ENCODE measurements at places on chromosomes 12 and 14.

DNA sequence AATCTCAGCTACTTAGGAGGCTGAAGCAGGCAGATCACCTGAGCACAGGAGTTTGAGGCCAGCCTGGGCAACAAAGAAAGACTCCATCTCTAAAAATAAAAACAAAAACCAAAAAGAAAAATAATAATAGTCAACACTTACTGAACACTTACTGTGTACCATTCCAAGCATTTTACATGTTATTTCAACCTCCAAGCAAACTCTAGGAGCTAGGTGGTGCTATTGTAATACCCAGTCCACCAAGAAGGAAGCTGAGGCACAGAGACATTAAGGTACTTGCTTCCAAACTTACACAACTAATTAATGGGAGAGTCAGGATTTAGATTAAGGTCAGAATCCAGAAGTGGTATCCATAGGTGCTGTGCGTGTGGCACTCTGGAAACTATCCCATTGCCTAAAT is 13.7 kb upstream of the OR6J1 start:
- DNase-seq, result no peak

DNA sequence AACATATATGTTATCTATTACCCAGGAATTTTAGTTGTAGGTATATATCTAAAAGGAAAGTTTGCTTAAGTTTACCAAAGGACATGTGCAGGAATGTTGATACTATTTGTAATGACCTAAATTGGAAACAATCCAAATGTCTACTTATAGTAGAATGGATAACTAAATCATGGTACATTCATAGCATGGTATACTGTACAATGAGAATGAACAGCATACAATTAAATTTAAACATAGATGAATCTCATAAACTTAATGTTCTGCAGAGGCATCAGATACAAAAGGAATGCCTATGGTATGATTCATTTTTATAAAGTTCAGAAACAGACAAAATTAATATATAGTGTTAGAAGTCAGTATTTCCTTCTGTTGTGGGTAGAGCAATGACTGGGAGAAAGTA is 135.4 kb downstream of the GPHN start:
- no peak for DNase-seq

GRCh38 chr14:106875503-106875902 is 1349.1 kb downstream of the TMEM121 start:
- DNase-seq, result no peak

- no peak for DNase-seq
Measured at GRCh38 chr12:64383675-64384074, 6.9 kb downstream of the C12orf56 start.

DNA sequence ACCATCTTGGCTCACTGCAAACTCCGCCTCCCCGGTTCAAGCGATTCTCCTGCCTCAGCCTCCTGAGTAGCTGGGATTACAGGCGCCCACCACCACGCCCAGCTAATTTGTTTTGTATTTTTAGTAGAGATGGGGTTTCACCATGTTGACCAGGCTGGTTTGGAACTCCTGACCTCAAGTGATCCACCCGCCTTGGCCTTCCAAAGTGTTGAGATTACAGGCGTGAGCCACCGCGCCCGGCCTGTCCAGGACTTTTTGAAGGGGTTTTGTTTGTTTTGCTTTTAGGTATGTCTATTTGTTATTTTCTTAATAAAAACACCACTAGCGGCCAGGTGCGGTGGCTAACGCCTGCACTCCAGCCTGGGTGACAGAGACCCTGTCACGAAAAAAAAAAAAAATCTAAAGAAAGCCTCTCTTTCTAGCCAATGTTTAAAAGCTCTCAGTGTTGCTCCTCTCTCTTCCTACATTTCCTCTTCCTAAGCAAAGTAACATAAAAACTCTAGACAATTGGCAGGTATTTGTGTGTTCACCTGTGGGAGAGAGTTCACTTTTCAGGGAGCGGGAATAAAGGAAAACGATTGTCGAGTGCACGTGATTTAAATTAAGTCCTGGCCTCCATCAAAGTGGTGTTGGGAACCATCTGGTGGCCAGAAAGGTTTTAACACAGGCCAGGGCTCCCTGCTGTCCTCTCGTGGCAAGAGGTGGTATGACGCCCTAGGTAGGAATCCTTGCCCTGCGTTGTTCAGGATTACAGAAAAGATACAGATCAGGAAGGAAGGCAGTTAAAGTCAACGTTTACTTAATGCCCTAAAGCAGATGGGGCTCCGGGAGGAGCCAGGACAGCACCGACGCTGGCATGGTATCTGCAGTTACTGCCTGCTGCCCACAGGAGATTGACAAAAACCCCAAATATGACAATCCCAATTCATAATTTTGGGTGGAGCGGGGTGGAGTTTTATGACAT is 36.2 kb upstream of the ATP23 start:
- DNase-seq, result peak; percentile 69

GRCh38 chr14:60656686-60657455 is 7.6 kb upstream of the SIX1 start:
- DNase-seq, result no peak

DNA sequence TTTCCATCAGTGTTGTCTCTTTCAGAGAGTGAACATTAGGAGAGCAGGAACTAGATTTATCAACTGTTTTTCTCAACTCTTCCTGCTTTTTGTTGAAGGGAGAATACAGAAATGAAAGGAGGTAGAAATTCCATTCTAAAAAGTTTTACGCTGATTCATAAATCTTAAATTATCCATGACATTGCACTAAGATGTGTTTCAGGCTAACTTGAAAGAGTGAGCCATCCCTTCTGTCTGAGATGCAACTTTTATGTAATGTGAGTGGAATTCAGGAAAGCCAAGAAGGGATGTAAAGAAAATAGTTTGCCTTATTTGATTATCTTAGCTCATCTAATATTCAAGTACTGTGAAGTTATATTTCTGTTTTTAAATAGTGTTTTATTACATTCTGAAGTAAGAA is 349.5 kb upstream of the RGS6 start:
- DNase-seq, result no peak

DNA sequence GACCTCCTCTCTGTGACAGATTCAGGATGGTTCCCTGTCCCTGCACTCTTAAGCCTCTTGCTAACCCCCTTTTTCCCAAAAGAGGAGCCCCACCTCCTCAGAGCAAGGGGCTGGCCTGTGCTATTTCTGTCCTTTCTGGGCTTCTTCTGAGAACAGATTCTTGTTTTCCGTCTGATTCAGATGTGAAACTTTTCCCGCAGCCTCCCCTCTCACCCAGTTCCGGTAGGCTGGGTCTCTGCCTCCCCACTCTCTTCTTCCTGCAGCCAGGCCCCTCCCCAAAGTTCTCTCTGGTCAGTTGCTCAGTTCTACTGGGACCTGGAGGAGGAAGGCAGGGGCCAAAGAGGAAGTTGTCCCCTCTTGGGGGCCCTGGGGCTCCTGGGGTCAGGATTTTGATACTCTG is 11.8 kb downstream of the PDE1B start:
- DNase-seq, result no peak

DNA sequence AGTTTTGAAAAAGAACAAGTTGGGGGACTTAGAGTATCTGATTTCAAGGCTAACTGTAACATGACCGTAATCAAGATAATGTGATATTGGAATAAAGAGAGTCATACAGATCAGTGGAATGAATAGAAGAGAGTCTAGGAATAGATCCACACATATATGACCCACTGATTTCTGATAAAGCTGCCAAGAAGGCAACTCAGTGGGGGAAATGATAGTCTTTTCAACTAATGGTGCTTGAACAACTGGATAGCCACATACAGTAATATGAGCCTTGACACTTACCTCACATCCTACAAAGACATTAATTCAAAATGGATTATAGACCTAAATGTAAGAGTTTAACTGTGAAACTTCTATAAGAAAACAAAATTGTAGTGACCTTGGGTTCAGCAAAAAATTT is 3.8 kb downstream of the PRKCH start:
- no peak for DNase-seq

DNA sequence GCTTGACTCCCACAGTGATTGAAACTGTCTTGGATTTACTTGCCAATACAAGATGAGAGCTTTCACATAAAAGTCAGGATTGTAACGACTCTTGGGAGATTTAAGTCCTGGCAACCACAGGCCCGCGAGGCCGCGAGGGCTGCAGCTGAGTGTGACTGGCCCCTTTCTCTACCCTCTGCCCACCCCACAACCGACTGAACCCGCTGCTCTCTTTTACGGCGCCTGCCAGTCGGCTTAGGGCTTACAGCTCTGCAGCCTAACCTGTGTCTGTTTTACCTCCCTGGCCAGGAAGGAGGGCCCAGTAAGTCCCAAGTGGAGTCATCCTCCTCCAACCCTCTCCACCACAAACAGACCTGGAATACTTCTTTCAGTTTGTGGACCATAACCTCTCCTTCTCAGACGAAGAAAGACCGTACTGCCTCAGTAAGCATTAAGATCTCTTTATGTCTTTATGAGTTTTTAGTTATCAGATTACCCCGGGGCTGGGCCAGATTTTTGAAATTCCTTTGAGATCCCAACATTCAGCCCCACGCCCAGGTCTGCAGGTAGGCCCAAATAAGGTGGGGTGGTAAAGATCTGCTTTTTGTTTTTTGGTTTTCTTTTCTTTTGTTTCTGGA is 12.6 kb upstream of the TIGAR start:
- DNase-seq, result no peak

GRCh38 chr14:100872259-100873095 is 31.0 kb downstream of the RTL1 start:
- no peak for DNase-seq

DNA sequence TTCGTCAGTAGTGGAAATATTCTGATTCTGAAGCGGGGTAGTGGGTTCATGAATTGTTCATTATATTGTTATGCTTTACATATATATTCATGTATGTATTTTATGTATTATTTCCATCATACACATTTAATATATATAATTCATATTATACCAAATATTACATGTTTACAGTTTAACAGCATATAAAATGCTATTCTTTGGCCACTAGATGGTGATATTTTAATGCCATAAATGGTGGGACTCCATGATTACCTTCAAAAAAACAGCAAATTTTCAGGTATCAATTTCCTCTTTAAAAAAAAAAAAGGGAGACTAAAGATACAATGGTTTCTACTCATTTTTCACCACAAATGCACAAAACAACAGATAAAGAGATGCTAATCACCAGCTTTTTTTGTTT is 41.0 kb downstream of the BDKRB1 start:
- no peak for DNase-seq

DNA sequence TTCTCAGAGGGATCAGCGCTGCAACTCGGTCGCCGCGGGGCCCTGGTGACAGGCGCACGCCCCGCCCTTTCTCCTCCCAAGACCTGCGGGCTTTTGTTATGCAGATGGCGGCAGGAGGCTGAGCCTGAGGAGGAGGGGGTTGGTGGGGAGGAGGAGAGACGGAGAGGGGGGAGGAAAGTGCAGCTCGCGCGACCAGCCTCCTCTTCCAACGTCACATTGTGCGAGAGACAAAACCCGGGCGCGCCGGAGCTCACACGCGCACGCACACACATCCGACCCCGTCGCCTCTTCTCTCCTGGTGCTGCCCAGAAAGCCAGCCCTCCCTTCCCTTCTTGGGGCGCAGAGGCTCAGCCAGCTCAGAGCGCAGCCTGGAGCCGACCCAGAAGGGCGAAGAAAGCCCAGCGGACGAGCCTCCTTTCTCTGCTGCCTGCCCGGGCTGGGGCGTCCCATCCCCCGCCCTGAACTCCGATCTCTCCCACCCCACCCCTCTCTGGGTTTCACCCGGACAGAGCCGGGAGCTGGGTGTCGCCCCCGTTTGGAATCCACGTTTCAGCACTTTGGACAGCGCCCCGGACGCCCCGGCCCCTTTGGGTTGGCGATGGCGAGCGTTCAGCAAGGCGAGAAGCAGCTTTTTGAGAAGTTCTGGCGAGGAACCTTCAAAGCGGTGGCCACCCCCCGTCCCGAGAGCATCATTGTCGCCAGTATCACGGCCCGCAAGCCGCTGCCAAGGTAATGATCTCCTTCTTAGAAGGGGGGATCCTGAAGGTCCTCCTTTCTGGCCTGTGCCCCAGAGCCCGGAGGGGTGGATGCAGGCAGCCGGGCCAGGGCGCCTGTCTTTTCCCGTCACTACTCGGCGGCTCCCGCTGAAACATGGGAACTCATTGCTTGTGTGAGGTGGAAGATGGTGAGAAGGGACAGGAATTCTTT is at the start of gene SRRM4:
SRRM4 (plus strand) TSS at position 257 of the 927 bp plus-strand sequence; CDS start at position 599, 342 bp downstream.
- no peak for DNase-seq

- DNase-seq, result no peak
Measured at GRCh38 chr12:52579468-52580465, 6.1 kb upstream of the KRT74 start.

- DNase-seq, result no peak
Measured at GRCh38 chr12:65756956-65757511, 67.2 kb upstream of the HMGA2 start.

- no peak for DNase-seq
Measured at GRCh38 chr14:95300697-95301526, 18.8 kb downstream of the CLMN start.

DNA sequence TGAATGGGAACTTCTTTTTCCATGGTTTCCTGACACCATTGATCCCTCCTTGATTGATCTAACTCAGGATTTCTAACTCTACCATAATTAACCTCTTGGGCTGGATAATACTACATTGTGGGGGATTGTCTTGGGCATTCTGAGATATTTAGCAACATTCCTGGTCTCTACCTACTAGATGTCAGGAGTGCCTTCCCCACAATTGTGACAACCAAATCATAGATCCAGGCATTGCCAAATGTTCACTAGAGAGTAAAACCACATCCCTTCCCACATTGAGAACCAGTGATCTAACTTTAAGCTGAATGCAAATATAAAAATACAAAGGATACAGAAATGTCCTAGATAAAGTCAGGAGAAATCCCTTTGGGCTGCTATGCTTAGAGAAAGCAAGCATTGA is 36.9 kb upstream of the CCDC198 start:
- DNase-seq, result no peak

- DNase-seq, result no peak
Measured at GRCh38 chr14:63486738-63487137, 56.4 kb downstream of the PPP2R5E start.

DNA sequence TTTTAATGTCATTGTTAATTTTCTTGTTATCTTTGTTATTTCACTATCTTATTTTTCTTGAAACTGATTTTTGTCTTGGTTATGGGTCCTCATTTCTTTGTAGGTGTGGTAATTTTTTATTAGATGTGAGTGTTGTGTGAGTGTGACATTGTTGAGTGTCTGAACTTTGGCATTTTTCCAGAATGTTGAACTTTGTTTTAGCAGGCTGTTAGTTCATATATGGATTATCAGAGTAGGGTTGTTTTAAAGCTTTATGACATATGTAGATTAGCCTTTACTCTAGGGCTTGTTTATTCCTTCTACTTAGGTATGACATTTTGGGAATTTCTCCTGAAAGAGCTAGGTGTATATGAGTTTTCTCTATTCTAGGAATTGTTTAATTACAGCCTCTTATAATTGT is 103.9 kb downstream of the ARID2 start:
- DNase-seq, result no peak

GRCh38 chr14:76599559-76600287 is 161.5 kb upstream of the VASH1 start:
- no peak for DNase-seq

- DNase-seq, result no peak
Measured at GRCh38 chr14:52013984-52014600, 24.7 kb downstream of the RTRAF start.

GRCh38 chr14:65222440-65222858 is 120.1 kb upstream of the MAX start:
- DNase-seq, result peak; percentile 24

DNA sequence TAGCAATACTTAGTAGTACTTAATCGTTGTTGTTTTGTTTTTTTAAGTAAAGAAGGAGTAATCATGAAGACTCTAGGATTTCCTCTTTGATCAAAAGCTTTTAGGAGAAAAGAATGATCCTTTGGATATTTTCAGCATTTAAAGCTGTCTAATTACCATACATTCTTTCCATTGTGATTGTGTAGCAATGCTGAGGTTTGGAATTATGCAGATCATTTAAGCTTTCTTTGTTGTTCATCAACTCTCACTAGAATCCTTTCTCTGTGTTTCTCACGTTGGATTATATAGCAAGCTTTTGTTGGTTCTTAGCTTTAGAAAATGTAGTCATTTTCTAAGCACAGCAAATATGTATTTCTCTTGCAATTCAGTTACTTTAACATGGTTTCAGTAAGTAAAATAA is 25.8 kb downstream of the CCDC91 start:
- no peak for DNase-seq
